ENCODE measurements at places on chromosomes 13 and 19.

GRCh38 chr13:41682001-41682400 lies 224.7 kb downstream of the RGCC start:
- no peak for DNase-seq

GRCh38 chr13:28640861-28641599 lies 17.9 kb upstream of the POMP start:
- no peak for DNase-seq

GRCh38 chr13:77820431-77821149 lies 98.0 kb downstream of the EDNRB start:
- DNase-seq: no peak

- DNase-seq: no peak
Measured at GRCh38 chr13:71278512-71278911, 588.5 kb downstream of the DACH1 start.

DNA sequence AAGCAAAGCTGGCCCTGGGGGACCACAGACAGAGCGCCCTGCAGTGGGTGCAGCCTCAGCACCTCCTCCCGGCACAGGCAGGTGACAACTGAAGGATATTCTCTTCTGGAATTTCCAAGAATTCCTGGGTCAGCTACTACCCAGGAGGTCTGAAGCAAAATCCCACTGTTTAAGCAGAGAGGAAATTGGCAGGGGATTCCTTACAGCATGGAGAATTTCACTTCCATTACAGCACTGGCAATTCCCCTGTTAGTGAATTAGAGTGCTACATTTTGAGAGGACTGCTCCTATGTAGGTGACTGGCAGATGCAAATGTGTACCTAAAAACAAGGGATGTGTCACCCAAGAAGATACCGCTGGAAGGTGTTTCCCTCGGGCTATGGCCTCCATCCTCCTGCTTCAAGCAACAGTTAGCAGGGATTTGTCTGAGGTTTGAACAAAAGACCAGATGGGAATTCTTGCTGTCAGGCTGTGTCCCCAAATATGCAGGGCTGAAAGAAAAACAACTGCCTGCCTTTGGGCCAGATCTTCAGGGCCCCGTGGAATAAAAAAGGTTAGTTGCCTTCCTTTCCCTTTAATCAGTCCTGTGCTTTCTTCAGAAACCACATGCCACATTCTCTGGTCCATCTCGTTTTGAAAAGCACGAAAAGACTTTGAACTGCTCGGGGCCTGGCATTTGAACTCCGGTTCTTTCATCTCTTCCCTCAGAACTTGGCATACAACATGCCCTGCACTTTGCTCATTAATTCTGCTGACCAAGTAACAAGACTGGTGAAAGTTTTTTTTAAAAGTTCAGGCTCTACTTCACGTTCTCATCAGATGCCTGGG lies 296.4 kb downstream of the DNAJC15 start:
- DNase-seq: no peak

GRCh38 chr19:44753932-44754749 lies 5.6 kb downstream of the BCL3 start:
- peak; percentile 91 for DNase-seq

- no peak for DNase-seq
Measured at GRCh38 chr13:97395447-97396136, 38.4 kb upstream of the RAP2A start.

GRCh38 chr13:70253834-70254233 lies 145.6 kb upstream of the KLHL1 start:
- DNase-seq: no peak

DNA sequence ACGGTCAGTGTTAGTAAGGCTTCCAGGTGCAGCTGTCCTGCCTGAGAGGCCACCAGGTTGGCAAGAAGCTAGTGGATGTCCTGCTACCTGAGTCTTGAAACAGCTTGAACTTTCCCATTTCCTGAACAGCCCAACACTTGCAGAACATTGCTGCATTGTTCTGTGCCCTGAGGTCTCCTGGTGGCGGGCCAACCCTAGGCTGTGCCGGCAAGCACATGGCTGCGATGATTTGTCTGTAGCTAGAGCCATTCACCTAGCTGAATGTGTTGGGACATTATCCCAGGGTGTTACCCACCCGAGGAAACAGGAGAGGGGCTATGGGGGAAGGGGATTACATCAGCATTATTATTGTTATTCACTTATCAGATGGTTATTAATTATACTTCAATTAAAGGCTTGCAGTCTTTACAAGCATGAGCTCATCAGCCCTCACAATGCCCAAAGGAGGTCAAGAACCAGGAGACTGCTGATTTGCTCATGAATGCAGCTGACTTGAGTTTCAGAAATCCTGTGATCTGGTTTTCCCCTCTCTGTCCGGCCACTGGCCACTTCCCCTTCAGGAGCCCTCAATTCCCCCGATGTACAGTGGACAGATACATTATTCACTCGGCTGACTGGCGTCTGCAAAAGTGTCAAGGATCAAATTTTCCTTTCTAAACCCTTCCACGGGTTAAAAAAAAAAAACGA lies 187.6 kb upstream of the TSC22D1 start:
- DNase-seq: no peak

- no peak for DNase-seq
Measured at GRCh38 chr13:53124623-53125022, 96.0 kb downstream of the OLFM4 start.

DNA sequence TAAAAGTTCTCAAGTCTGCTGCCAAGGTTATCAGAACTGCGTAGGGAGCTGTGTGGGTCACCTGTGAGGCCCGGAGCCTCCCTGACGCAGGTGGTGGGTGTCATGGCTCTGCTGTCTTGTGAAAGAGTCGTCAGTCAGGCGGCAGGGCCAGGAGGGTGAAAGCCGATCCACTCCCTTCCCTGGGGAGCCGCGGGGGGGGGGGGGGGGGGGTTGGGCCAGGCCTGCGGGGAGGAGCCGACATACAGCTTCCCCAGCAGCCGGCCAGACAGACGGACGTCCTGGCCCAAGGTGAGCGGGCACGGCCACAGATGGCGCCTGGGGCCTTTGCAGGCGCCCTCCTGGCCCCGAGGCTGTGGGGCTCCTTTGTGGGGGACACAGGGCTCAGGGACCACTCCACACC lies 12.4 kb downstream of the SBNO2 start:
- DNase-seq: no peak

DNA sequence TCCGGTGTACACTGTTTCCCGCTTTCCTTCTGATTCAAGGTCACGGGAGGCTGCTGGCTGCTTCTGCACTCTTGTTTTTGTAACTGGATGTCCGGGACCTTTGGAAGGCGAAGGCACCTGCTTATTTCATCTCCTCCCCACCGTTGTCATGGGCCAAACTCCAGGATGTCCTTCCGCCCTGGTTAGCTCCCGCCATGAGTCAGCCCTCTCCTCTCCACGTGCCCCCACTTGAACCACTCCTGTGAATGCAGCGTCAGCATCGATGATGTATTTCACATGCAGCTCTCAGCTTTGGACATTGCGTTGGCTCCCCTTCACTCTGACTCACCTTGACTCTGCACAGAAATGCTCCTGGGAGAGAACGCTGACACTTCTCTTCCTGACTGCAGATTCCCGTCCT lies 5.5 kb upstream of the GALP start:
- DNase-seq: no peak

- no peak for DNase-seq
Measured at GRCh38 chr13:92573467-92574057, 653.0 kb upstream of the GPC6 start.

- no peak for DNase-seq
Measured at GRCh38 chr19:11018763-11019162, 57.9 kb downstream of the SMARCA4 start.

DNA sequence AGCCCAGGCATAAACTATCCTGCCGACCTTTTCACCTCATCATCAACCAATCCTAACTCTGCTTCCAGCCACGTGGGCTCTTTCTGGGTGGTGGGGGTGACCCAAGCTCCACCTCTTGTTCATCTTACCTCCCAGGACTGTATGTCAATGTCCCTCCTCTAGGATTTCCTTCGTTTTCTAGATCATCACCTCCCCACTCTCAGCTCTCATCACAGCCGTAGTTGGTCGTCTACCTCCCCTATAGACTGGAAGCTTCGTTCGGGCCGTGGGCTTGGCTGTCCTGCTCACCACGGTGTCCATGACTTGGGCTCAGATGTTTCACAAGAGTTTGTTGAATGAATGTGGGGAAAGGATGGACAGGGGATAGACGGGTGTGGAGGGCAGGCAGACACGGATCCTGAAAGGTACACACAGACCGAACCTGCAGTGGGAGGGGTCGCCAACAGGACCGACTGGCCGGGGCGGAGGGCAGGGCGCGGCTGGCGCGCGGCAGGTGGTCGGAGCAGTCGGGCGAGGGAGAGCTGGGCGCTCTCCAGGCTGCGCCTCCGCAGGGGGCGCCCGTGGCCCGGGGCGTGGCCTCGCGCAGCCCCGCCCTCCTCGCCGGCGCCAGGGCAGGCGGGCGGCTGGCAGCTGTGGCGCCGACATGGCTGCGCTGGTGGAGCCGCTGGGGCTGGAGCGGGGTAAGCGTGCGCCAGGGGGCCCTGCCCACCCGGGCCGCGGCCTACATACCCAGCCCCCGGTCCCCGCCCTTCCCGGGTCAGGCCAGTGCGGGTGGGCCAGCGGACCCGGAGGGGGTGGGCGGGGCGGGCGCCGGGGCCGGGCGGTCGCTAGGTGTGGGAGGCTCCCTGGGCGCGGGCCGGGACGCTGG lies at the start of gene LIN7B:
LIN7B (plus strand) TSS at position 609 of the 868 bp plus-strand sequence; CDS start at position 644, 35 bp downstream.
- DNase-seq: peak; percentile 78

GRCh38 chr19:44587963-44588770 lies 25.2 kb upstream of the IGSF23 start:
- DNase-seq: peak; percentile 11

DNA sequence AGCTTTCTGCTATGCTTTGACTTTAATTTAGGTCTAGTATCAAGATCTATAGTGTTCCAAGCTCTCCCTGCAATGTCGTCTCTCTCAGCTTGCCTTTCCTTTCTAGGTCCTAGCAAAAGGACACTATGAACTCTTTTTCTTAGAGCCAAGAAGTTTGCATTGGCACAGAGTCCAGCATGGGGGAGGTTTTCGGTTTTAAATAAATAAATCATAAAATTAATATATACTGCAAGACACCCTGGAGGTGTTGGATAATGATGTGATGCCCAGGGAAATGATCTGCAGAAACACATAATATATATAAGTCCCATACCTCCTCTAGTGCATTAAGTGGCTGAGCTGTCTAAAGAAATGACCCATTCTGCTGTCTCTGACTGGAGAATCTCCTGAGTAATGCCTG lies 316.4 kb upstream of the MAB21L1 start:
- no peak for DNase-seq

GRCh38 chr13:37598597-37598996 lies at the start of gene POSTN:
POSTN (minus strand) TSS chr13:37598768; CDS start chr13:37598726, 42 bp downstream.
- DNase-seq: no peak

All from stimulated activated naive CD8-positive, alpha-beta T cell treated with anti-CD3 and anti-CD28 coated beads, Interleukin-15, Interleukin-2, amounts not matched to agents 100 U/mL and 50 U/mL, for 24 hours (primary cell).